ENCODE measurements at places on chromosomes 5 and 9.
A peak's percentile ranks its signal among the peaks of the same experiment; 100 is the strongest.

- DNase-seq, result peak; percentile 32
Measured at GRCh38 chr5:154202379-154203260, 12.1 kb downstream of the GALNT10 start.

DNA sequence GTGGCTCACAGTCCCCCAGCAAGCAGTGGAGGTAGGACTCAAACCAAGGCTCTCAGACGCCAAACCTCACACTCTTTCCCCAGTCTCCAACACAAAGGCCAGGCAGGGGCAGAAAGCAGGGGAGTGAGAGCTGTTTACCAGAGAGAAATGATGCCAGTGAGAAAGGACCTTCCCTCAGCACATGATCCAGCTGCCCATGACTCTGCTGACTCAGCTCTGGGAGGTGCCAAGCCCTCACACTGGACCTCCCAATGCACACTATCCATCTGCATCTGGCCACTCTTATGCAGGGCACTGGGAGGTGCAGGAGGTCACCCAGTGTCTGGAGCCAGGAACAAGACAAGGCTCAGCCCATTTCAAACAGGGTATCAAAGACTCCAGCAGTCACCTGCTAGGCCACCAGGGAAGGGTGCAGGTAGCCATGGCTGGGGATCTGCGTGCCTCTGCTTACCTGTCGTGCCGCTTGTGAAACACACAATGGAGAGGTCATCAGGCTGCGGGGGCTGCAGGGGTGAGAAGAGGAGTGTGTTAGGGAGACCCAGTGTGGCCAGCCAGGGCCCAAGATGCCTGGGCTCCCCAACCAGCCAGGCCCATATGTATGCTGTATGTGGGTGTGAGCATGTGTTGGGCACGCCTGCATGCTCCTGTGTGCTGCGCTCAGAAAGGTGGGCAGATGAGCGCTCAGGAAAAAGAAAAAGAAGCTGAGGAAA lies 26.3 kb downstream of the ACSL6 start:
- DNase-seq, result no peak

- no peak for DNase-seq
Measured at GRCh38 chr5:57711471-57711870, 228.9 kb upstream of the ACTBL2 start.

DNA sequence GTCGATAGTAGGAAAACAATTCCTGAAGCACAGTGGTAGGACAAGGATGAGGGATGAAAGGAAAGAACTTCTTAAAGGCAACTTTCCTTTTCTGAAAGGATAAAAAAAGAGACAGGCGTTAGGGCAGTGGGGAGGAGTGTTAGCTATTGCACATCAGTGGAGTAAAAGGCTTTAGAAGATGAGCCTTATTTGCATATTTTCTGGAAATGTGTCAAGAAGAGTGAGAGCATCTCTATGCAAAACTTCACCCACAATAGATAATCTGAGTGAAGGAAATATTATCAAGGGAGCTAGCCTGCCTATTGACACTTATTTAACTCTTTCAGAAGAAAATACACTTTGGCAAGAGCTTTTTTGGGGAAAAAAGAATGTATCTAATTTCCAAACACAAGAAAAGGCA lies 151.6 kb downstream of the MACIR start:
- no peak for DNase-seq

DNA sequence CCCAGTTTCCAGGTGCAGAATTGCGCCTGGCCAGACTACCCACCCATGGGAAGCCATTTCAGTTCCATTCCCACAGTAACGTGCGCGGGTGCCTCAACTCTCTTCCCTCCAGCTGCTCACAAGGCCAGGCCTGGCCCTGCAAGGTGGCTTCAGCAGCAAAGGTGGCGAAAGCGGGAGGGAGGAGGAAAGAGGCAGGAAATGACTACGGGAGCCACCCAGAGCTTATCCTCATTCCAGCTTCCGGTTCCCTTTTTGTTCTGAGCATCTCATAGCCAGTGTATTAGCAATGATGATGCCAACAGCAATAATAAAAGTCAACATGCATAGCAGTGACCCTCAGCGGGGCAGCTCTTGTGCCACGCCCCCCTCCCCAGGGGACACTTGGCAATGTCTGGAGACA lies 101.5 kb upstream of the BOD1 start:
- no peak for DNase-seq

DNA sequence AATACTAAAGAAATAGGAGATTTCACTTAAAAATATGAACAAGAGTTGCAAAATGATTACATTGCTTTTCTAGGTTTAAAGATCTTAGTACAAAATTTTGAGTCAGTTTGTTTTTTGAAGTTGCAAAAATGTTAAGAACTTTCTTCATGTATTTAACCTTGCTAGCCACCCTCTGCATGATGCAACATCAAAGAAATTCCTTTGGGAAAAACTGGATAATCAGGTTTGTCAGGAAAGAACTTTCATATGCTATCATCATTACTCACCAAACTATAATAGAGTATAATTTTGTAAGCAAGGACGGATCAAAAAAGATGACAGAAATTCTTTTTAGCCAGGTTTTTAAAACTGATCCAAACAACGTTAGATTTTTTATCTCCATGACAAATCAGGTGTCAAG lies 116.9 kb upstream of the MRPS30 start:
- no peak for DNase-seq

- no peak for DNase-seq
Measured at GRCh38 chr5:96481009-96481786, 48.1 kb upstream of the PCSK1 start.

DNA sequence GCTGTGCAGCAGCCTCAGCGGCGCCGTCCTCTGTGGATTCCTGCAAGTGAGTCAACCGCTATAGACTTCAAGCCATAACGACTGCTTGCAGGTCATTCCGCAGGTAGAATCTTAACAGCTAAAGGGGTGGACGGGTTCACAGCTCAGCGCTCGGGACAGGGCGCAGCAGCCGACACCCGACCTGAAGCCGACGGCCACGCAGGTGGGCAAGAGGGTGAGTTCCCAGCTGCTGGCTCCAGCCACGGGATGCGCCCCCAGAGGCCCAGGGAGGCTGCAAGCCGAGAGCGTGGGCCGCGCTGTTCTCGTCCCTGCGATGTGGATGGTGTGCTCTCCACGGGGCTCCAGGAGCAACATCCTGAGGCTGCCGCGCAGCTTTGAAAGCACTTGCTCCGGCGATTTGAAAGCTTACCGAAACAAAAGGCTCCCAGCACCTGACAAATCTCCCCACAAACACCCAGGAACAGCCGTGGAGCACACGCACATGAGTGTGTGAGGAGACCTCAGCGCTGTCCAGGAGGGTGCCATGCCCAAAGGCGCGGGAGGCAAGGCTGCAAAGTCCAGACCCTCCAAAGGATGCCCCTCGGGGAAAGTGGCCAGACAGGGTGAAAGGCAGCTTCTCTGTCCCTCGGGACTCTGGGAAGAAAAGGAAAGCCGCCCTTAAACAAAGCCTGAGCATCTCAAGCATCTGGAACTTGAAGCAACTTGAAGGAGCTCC lies 48.7 kb downstream of the EXD3 start:
- no peak for DNase-seq

DNA sequence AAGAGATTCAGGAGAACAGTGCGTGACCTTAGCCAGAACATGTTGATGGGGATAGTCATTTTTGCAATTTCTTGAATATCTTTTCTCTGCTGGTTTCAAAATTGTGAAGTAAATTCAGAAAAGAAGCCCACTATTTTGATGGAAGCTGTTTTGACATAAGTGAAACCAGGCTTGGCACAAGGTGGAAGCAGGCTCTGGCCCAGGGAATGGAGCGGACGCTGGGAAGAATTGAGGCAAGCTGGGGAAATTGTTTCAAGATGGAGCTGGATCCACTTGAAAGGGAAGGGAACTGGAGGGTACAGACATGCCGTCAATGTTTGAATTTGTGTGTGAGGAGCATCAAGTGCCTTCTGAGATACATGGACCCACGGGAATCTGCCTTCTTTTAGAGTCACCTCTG lies 207.2 kb downstream of the GOLPH3 start:
- no peak for DNase-seq

DNA sequence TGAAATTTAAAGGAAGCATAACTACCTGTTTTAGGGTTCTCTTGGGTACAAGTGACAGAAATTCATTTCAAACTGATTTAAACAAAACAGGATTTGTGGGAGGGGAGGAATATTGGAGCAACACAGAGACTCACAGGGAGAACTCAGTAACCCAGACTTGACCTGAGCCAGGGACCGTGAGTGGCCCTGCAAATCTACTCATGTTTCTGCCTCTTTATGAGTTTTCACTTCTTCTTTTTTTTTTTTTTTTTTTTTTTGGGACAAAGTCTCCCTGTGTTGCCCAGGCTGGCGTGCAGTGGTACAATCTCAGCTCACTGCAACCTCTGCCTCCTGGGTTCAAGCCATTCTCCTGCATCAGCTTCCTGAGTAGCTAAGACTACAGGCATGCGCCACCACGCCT lies 405.6 kb upstream of the ZNF608 start:
- DNase-seq, result peak; percentile 0

DNA sequence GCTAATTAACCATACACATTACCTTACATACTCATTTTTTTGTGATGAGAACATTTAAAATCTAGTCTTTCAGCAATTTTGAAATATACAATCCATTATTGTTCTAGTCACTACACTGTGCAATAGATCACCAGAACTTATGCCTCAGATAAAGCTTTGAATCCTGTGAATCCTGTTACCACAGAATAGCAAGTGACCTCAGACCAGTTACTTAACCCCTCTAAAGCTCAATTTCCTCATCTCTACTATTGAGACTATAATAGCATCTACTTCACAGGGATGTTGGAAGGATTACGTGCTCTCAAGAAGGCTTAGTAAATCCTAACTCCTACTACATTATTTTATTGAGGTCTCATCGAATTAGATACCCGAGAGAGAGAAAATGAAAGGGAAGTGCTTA lies 60.2 kb upstream of the PIP5K1B start:
- no peak for DNase-seq

GRCh38 chr9:130555968-130556367 lies 23.4 kb upstream of the FUBP3 start:
- DNase-seq, result no peak

- DNase-seq, result no peak
Measured at GRCh38 chr5:114719268-114719667, 357.4 kb downstream of the KCNN2 start.

GRCh38 chr9:137054932-137055384 lies 1.1 kb upstream of the ENTPD2 start:
- DNase-seq, result no peak

GRCh38 chr5:136090319-136090718 lies 42.3 kb upstream of the SMAD5 start:
- DNase-seq, result no peak

- no peak for DNase-seq
Measured at GRCh38 chr5:81878333-81878732, 93.5 kb upstream of the ATG10 start.

- DNase-seq, result no peak
Measured at GRCh38 chr9:33225319-33226147, 14.4 kb upstream of the SPINK4 start.

- DNase-seq, result no peak
Measured at GRCh38 chr9:126221480-126221879, 105.1 kb upstream of the MVB12B start.

GRCh38 chr9:124553738-124554137 lies 46.5 kb upstream of the NR5A1 start:
- DNase-seq, result no peak

- DNase-seq, result no peak
Measured at GRCh38 chr5:67249590-67249895, 52.9 kb upstream of the CD180 start.

DNA sequence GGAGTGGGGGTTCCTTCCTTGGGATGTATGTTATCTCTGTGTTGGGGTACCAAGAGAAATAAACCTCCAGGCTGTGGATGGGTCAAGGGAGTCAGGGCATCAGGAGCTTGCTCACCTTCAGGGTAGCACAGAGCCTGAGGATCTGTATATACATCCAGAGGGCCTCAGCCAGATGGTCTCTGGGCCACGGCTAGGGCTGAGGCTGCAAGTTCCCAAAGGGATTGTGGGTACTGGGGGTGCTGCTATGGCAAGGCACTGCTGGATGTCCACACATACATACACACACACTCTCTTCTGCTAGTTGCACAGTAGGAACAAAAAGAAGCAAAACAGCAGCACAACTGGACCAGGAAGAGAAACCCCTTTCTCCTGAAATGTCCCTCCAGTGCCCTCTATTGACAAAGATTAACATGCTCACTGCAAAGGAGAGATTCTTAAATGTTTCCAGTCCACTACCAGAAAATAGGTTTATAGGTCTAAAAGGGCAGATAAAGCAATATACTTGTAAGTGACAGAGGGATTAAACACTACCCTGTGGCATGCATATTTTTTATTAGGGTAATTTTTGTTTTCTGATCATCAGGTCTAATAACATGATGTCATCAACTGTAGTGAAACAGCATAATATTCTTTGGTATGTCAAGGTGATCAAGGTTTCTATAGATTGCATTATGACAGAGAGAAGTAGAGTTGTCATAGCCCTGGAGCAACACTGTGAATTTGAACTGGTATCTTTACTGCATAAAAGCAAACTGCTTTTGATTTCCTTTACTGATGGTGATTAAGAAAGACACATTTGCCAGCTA lies 56.3 kb upstream of the KCNN2 start:
- no peak for DNase-seq

- no peak for DNase-seq
Measured at GRCh38 chr5:72561148-72561972, 54.1 kb upstream of the ZNF366 start.

DNA sequence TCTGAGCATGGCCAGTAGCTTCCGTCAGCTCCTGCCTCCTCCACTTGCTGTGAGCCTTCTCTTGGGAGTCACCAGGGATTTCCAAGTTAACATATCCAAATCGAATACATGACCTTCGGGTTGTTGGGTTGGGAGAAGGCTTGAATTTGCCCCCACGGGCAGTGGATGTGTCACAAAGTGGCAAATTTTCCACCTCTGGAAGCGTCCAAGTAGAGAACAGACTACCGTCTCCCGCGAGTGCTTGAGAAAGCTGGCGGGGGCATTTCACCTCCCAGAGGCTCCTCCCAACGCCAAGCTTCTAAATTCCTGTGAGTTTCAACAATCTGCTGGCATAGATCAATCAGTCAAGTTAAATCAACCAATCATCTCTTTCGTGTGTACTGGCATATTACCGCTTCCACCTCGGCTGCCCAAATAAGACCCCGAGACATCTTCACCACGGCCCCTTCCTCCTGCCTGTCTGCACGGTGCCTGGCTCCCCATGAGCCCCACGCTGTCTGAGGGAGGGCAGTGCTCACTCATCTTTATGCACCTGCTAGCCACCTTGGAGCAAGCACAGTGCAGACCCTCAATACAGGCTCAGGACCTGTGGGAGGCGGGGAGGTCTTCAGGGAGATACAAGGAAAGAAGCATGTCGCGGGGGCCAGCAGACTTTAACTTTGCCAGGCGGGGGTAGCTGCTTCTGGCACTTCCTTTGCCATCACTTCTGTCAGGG lies 79.1 kb downstream of the MRPL36 start:
- no peak for DNase-seq

- DNase-seq, result no peak
Measured at GRCh38 chr5:27316271-27316650, 277.9 kb upstream of the CDH9 start.

DNA sequence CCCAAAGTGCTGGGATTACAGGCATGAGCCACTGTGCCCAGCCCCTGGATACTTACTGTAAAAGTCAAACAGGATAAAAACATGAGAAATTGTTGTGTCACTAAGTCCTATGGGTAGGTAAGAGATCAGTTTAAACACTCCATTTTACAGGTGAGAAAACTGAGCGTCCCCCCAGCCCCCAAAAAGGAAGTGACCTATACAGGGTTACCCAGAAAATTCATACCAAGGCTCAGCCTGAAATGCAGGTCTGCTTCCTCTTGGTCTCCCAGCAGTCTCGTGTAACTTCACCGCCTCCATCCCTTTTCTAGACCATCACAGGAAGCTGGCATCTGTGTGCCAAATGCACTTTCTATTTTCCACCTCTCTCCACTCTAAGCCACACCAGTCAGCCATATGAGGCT lies 57.2 kb downstream of the TMOD1 start:
- DNase-seq, result no peak
